Naive thymus-derived CD8-positive, alpha-beta T cell (primary cell): ENCODE measurements at places on chromosomes 5 and 9.

- no peak for DNase-seq
Measured at GRCh38 chr9:107409581-107410389, 79.8 kb downstream of the KLF4 start.

- DNase-seq: no peak
Measured at GRCh38 chr9:106933470-106933869, 70.5 kb downstream of the ZNF462 start.

DNA sequence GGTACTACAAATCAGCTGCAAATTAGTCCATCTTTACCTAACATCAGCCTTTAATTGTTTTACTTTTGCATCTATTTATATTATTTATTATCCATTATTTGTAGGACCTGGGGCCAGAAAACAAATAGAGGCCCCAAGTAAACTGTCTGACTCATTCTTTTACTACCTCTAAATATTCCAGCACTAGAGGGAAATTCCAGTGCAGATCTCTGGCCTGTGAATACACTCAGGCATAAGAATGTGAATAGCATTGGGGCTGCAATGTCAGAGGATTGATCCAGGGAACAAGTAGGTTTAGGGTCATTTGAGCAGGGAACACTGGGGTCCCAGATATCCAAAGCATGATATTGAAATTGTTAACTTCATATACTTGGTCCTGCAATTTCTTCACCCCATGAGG, 176.6 kb upstream of the TYRP1 start:
- no peak for DNase-seq

- DNase-seq: no peak
Measured at GRCh38 chr5:71695071-71695470, 24.0 kb upstream of the CARTPT start.

DNA sequence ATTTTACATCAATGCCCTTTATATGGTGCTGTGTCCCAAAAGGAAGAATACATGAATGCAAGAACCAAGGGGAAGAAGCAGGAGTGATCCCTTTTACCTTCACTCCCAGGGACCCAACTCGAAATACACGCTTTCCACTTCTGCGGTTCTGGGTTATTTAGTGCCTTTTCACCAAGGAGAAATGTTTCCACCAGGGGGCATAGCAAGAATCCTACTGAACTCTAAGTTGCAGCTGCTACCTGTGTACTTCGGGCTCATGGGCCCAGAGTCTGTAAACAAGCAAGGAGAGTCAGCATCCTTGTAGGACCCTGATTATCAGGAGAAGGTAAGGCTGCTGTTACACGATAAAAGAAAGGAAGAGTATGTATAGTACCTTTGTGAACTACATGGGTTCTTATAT, 45.7 kb downstream of the DPYSL3 start:
- no peak for DNase-seq

- DNase-seq: no peak
Measured at GRCh38 chr9:34690983-34691935, at the start of gene CCL19. TSS of gene CCL19 (minus strand) at chr9:34691276. CDS start at chr9:34691139, 137 bp downstream.

GRCh38 chr5:158096835-158097234, 237.9 kb upstream of the CLINT1 start:
- DNase-seq: no peak

DNA sequence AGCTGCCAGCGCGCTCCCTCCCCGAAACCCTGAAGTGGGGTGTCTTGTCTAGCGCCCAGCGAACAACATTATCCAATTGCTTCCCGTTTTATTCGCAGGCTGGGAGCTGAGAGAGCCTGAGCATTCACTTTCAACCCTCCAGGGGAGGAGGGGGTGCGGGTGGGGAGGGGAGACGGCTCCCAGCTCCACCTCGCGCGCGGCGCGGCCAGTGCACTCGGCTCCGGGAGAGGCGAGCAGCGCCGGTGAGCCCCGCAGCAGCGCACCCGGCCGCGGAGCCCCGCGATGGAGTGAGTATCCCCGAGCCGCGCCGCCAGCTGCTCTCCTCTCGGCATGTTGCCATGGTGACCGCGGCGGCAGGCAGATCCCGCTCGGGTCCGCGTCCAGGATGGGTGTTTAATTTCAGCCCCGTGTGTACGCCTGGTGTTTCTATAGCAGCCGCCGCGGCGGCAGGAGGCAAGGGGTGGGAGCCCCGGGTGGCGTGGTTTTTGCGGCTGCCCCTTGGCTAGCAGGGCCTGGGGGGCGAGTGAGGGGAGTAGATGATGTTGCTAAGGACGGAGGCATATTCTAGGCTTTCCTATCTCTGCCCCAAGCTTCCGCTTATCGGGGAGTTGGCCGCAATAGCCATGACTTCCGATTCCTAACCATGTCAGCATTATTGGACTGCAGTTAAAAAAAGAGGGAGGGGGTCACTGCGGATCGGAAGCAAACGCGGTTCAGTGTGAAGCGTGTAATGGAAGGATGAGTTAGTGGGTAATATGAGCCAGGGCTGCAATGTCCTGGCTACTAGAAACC, 139.2 kb upstream of the PALM2AKAP2 start:
- DNase-seq: no peak

DNA sequence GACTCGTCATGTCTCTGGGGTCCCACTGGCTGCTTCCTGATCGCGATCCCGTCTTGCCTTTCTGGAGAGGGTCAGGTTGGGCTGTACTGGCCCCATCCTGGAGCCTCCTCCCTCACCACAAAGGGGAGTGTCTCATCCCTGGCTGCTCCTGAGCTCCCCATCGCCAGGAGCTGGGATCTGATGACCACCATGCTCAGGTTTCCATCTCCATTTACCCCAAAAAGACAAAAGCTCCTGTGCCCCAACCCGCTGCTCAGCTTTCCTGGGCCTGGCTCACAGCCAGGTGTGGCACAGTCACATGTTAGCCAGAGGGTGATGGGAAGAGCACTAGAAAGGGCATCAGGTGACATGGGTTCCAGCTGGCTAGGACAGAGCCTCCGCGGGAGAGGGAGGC, 47.3 kb upstream of the CDKN2AIPNL start:
- DNase-seq: no peak

GRCh38 chr5:180343831-180344695, 9.1 kb downstream of the GFPT2 start:
- DNase-seq: no peak

- no peak for DNase-seq
Measured at GRCh38 chr9:92294297-92294676, 790 bp upstream of the IARS1 start.

- DNase-seq: no peak
Measured at GRCh38 chr5:36441280-36441679, 139.6 kb upstream of the RANBP3L start.

- no peak for DNase-seq
Measured at GRCh38 chr9:137311171-137311985, 9.3 kb upstream of the NRARP start.

GRCh38 chr9:31359071-31359470, 1025.4 kb upstream of the ACO1 start:
- no peak for DNase-seq

- DNase-seq: no peak
Measured at GRCh38 chr5:114702136-114702535, 340.3 kb downstream of the KCNN2 start.

DNA sequence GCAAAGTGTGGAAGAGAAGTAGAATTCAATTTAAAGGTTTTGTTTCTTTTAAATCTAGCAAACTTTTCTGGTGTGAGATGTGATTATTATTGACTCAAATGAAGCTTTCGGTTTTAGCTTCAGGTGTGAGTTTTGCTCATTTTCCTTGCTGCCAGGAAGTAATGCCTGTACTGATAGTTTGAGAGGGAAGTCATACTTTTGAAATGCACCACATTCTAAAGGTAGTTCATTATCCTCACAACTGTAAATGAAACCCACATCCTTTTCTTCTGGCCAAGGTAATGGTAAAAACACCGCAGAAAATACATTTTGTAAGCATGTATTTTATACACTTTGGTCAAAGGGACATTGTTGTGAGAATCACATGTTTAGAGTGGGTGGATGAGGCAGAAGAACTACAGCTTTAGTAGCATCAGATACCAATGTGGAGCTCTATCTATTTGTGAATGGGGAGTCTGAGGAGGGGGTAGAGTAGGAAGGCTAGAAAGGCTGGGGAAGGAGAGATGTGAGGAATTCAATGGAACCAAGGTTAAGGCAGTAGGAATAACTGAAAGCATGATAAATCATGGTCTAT, 167.0 kb upstream of the CDKN2B start:
- no peak for DNase-seq

GRCh38 chr5:172945151-172945550, 14.1 kb upstream of the RPL26L1 start:
- no peak for DNase-seq

- DNase-seq: no peak
Measured at GRCh38 chr5:137481596-137481995, 17.5 kb downstream of the SPOCK1 start.

DNA sequence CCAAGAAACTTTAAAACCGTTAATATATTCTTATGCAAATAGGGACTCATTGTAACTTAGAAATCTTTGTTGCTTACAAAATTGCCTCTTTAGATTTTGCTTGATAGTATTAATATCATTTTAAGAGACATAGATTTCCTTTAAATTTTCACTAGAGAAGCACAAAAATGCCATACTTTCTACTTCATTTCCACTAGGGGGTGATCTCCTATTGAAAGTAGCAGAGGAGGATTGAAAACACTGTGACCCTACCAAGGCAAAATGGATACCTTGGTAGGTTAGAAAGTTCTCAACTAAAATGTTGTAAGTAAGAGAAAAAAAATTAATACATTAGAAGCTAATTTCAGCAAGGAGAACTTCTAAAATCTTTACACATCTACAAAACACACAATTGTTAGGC, 204.9 kb downstream of the CHSY3 start:
- no peak for DNase-seq

DNA sequence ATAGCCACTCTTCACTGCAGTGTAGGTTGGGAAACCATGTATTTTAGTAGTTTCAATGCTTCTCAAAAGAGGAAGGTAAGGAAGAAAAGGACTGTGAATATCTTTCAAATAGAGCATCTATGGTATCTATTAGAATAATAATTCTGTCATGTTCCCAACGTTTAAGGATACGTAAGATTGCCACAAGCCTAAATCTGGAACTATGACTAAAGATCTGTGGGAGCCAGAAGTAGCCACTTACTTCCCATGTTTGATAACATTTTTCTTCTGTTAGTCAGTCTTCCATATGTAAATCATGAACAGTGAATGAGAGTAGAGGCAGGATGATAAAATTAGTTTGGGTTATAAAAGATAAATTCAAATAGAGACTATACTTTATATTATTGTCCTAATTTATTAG, 16.3 kb upstream of the MROH2B start:
- DNase-seq: no peak

DNA sequence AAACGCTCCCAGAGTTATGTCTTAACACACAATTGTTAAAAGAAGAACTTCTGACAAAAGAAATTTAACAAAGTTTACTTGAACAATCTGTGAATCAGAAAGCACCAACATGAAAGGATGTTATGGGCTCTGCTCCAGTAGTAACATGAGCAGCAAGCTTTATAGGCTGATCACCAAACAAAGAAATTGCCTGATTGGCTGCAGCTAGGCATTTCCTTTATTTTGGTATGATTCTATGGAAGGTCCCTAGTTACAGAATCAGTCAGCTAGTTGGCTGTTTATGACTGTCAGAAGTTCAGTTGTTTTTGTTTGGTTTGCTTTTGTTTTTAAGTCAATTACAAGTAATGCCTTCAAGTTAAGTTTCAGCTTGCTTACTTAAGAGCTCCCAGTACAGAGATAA, 102.4 kb upstream of the SMC2 start:
- DNase-seq: no peak

GRCh38 chr9:76424491-76424890, 30.3 kb upstream of the RFK start:
- no peak for DNase-seq
